ENCODE measurements at places on chromosomes 7 and 10.

GRCh38 chr7:143304938-143305337 lies 11.0 kb upstream of the CLCN1 start:
- no peak for DNase-seq

DNA sequence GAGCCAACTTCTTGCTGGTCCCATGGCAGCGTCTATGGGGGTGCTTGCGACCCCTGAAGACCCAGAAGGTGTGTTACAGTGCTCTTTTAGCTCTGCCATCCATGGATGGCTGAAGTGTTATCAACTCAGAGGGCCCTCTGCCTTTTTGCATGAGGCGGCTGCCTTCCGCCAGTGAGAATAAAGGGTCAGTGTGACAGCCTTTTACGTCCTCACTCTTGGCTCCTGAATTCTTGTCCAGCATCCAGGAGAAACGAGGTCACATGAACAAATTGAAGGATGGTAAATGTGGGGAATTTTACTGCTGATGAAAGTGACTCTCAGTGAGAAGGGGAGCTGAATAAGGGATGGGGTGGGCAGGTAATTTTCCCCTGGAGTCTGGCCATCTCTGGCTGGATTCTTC lies 24.1 kb downstream of the SSMEM1 start:
- no peak for DNase-seq

- DNase-seq: peak; percentile 72
Observed at GRCh38 chr10:6586501-6586900, 6.4 kb upstream of the PRKCQ start.

DNA sequence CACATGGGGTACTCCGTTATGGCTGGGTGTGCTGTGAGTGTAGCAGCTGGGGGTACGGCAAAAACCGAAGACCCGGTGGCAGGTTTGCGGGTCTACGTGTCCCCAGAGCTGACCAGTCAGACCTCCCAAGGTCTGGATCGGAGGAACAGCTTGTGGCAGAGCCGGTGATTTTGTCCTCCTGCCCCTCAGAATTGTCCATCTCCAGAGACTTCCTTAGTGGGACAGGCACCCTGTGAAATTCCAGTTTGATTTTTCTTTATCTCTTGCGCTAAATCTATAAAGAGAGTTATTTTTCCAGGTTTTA lies 1.0 kb downstream of the EIF3B start:
- DNase-seq: no peak

GRCh38 chr7:130648580-130648979 lies 20.0 kb downstream of the COPG2 start:
- DNase-seq: no peak

DNA sequence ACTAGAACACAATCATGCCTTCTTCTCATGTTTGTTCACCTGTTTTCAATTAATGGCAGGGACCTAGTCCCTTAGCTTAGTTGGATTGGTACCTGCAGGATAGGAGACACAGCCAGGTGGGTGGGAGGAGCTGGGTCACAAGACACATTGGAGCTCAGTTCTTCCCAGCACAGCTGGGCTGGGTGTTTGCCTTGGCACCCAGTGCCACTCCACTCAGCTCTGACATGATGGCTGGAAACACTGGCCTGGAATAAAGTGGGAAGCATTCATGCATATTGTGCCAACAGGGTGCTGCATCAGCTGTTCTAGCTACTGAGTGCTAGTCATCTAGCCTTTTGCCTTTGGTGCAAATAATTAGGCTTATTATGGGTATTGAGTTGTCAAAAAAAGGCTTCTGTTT lies 226.1 kb downstream of the PTEN start:
- DNase-seq: no peak

DNA sequence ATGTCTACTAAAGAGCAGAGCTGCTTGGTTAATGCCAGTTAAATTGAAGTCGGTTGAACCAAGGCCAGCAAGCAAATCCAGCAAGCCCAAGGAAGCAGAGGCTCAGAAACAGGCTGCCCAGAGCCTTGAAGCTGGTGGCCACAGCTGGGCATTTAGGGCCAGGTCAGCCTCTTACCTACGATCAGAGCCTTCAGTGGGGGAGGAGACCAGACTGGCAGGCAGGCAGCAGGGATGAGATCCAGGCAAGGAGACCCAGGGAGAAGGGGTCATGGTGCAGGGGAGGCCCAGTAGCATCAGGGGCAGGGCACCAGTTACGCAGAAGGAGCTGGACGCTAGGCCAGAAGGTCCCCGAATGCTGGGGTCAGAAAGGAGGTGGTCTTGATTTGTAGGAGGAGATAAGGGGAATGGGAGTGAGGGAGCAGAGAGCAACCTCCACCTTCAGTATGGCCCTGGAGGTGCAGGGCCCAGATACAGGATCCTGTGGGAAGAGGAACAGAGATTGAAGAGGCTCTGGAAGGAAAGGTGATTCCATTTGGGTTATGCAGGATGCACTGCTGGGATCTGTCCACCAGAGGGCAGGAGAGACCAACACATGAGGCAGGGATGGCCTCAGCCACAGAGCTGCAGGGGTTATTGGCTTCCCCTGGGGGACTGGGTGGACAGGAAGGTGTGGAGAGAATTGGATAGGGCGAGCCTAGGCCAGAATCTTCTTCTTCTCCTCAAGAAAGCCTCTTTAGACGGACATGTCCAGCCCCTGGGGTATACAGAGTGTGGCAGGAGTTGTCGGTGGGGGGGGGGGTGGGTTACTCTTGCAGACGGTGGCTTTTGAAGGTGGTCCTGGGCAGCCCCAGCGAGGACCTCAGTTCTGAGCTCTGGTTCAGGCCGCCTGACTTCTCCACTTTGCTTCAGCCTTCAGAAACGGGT lies 132.6 kb upstream of the PODXL start:
- DNase-seq: peak; percentile 70

DNA sequence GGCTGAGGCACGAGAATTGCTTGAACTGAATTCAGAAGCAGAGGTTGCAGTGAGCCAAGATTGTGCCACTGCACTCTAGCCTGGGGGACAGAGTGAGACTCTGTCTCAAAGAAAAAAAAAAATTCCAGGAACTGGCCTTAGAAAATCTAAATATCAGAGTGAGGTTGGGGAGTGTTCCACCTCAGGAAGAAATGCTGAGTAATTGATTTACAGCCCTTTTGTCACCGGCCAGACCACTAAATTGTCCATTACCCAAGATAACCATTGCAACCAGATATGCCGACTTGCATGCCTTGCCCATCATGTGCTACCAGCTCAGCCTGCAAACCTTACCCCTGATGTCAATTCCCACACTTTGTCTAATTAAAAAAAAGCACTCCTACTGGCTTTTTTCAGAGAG lies 42.4 kb downstream of the CRCP start:
- no peak for DNase-seq

DNA sequence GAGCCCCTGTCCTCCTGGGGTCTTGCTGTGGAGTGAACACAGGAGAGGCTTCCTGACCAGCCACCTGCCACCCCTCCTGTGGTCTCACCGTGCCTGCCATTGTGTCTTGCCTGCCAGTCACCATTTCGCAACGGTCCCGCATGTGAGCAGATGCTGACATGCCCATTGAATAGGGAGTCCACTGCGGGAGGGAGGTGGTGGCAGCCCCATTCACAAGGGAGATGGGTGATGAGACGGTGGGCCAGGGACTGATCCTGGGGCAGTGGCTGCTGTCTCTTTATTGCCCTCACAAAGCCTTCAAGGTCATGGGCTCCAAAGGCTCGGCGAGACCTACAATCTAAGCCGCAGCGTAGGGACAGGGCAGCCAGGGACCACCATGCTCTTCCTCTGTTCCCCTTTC lies 76.0 kb upstream of the NPTX2 start:
- DNase-seq: no peak

DNA sequence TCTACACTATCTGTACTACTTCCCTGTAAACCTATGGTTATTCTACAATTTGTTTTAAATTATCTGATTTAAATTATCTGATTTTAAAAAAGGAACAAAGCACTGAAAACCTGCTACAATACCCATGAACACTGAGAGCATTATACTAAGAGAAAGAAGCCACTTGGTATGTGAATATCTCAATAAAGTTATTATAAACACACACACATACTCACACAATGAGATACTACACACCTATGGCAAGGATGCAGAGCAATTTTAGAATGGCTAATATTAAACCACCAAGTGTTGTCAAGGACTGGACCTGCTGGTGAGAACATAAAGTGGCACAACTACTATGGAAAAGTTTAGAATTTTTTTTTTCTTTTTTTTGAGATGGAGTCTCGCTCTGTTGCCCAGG lies 82.7 kb downstream of the IGF2BP3 start:
- no peak for DNase-seq

DNA sequence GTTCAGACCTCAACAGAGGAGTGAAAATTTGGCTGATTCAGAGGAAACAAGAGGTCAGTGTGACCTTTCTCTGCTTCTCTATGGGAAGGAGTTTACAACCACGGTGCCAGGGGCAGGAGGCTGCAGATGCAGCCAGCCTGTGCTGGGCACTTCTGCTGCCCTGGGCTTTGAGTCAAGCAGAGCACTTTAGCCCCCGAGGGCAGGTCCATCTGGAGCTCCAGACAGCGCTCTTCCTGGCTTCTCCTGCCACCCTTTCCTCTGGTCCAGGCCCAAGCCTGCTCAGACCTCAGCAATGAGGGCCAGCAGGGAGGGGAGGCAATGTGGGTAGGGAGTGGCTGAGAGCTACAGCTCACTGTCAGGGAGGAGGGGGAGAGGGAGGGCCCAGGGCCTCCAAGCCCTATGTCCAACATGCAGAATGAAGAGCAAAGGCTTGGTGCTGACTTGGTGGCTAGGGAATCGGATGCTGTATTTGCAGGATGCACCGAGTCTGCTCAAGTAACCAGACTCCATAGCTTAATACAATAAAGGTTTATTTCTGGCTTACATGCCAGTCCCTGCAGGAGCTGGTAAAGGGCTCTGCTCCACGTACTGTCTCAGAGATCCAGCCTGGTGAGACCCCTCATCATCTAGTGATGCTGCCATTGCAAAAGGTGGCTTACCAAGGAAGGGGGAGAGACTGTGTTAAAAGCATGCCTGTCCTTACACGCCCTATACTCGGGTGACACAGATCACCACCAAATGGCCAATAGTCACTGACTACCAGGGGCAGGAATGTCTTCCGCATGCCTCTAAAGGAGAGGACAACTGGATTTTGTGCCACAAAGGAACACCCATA lies 481.6 kb downstream of the RPS24 start:
- no peak for DNase-seq

- DNase-seq: no peak
Observed at GRCh38 chr10:71243756-71244395, 31.5 kb downstream of the UNC5B start.

DNA sequence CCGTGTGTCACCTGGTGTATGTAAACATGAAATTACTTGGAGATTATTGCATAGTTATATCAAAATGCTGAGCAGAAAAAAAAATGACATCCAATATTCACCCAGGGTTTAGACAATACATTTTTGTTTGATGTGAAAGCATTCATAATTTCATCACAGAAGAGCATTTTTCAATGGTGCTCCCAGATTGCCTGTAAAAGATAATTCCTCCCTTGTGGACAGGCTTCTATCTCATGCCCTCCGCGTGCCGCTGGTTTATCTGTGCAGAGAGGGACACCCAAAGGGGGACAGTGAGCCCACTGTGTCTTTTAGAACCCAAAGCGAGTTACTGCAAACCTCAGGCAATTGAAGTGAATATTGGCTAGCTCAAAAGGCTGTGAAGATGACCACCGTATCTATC lies 126.2 kb upstream of the KLF6 start:
- DNase-seq: no peak

GRCh38 chr7:98252425-98253054 lies 508 bp upstream of the TECPR1 start:
- DNase-seq: no peak
